ENCODE measurements at places on chromosomes 5 and 9.

DNA sequence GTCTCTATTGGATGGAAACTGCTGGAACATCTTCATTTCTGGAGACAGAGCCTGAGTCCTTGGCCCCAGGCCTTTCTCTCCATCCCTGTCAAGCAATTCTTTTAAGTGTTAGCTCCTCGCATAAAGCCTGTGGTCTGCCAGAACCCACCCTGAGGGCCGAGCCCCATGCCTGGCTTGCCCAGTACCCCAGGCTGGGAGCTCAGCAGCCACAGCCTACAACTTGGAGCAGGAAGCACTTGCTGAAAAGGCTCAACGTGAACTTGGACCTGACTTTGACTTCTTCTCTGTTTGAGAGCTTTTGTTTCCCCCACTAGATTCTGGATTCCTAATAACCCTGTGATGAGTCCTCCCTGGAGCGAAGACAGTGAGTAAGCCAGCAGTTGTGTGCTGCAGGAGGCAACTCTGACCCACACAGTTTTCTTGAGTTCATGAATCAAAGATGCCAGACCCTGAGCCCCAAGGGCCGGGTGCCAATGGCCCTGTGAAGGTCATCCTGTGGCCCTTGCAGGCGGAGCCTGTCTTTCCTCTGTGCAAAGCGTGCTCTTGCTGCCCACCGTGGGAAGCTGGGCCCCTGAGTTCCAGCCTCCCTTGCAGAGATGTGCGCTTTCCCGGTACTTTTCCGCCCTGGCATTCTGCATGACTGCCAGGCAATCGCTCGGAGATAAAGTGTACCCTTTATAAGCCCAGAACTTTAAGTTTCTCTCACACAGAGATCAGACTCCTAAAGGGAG is 64.3 kb upstream of the RUFY1 start:
- DNase-seq: no peak

DNA sequence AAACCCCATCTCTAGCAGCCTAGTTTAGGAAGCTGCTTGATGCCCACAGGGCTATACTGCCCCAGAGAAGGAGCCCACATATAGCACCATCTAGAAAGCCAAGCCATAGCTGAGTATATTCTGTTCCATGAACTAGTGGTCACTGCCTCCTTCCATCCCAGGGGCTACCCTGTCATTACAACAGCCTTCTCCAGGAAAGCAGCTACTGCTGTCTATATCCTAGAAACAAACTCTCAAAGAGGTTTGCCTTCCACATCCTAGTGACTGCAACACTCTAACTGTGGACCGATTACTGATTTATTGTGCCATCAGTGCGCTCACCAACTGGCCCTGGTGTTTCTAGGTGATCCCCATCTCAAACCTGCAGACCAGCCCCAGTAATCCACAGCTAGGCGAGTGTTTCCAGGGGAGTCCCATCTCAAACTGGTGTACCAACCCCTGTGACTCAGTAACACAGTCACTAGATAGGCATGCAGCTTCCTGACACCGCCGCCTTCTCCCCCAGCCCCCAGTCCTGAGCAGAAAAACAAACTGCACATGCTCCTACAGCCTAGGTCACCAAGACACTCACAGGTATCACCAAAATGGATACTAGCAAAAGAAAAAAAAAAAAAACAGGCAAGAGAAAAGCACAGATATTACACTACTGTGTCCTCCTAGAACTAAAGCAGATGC is 14.8 kb downstream of the SPTLC1 start:
- no peak for DNase-seq

- DNase-seq: no peak
Measured at GRCh38 chr5:78701795-78702410, 53.3 kb upstream of the LHFPL2 start.

DNA sequence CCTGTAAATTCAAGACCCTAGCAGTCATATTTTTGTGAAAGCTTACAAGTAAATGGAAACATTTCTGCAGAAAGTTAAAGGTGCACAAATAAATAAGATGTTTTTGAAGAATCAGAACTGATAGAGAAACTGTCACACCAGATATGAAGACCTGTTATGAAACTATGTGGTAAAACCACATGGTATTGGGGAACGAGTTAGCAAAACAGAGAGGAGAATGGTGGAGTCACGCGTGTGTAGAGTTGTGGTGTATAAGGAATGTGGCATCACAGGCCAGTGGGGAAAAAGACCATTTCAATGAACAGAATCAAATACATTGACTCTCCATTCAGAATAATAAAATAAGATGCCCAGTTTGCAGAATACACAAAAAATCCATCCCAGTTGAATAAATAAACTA is 477.2 kb downstream of the ICE1 start:
- no peak for DNase-seq

DNA sequence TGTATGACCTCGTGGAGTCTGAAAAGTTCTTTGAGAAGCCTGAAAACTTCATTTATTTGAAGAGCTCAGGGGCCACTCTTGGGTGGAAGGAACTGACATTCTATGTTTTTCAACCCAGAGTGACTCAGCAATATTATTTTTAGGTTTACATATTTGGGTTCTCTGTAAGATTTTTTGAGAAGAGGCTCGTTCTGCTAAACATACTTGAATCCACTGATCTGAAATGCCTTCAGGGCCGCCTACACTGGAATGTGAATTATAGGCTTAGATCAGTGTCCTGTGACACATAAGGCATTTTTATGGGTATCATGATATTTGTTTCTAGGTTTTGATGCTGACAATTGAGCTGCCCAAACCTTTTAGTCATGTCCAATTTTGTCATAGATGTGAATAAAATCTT is 86.2 kb downstream of the PSAT1 start:
- peak; percentile 40 for DNase-seq

- no peak for DNase-seq
Measured at GRCh38 chr5:169280286-169280685, 20.7 kb downstream of the SLIT3 start.

- no peak for DNase-seq
Measured at GRCh38 chr9:136386018-136386417, 12.5 kb upstream of the CARD9 start.

- no peak for DNase-seq
Measured at GRCh38 chr5:58259685-58260152, 200.2 kb downstream of the PLK2 start.

- no peak for DNase-seq
Measured at GRCh38 chr9:76463211-76463610, 4.2 kb downstream of the GCNT1 start.

GRCh38 chr5:32298059-32298415 is 14.7 kb downstream of the MTMR12 start:
- DNase-seq: no peak

- no peak for DNase-seq
Measured at GRCh38 chr9:95509851-95510708, 6.7 kb downstream of the PTCH1 start.

DNA sequence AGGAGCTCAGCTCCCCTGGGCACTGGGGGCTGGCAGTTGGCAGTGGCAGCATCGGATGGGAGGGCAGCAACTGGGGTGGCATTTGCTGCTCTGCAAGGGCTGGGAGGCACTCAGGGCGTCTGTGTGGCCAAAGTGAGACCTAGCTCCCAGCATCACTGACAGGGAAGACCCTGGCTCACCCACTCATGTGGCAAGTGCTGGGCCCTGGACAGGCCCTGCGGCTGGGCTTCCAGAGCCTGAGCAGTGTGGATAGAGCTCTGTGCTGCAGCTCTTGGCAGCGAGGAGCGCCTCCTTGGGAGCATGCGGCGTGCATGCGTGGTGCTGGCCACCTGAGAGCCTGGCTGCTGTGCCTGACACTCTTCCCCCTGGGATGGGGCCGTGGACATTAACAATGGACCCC is 10.2 kb downstream of the CEP72 start:
- no peak for DNase-seq

DNA sequence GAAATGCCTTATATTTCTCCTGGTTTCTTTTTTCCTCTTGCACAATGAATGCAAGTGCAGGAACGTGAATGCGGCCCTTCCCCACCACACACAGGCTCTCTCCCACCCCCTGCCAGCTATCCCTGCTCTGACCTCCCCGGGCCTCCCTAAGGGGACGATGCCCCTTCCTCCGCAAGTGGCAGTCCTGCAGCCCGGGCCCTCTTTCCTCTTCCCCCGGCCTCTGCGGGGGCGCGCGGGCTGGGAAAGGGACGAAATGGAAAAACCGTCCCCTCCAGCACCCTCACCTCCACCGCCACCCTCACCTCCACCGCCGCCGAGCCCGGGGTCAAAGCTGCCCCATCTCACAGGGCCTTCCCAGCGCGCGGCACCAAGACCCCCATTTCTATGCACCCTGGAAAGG is 44.7 kb downstream of the GAS1 start:
- DNase-seq: no peak

DNA sequence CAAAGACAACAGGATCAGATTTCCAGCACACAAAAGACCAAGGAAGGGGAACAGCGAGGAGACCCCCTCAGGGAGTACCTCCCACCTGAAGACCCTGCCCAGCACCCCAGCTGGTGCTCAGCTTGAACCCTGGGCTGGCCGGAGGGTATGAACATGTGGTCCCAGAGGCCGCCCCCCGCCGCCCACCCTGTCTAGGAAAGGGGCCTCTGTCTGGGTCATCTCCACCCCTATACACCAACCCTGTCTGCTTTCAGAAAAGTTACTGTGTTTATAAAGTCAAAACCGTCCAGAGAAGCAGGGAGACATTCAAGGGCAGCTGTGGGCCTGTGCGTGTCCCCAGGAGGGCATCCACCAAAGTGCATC is 72.2 kb downstream of the ADAMTS2 start:
- no peak for DNase-seq

DNA sequence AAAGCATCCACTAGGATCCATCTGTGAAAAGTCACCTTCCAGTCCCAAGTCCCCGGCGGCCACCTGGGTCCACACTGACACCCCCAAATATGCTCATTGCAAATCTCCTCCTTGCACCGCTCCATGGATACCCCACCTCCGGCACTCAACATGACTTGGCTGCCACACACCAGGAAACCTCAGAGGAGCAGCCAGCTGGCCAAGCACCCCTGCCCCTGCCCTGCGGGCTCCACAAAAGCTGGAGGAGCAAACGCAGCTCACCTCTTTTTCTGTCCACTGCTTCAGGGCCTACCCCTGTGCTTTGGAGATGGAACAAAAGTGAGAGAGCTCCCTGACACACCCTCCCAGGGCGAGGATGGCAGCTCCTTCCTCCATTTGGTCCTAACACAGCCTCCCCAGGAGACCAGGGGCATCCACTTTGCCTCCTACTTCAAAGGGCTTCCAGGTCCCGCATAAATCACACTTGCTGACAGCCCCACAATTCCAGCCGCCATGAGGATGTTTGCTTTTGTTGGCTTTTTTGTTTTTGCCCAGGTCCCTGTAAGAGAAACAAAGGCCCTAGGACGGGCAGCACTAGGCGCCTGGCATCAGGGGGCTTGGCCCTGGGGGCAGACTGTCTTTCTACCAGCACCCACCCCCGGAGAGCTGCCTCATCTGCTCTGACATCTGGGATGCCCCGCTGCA is 14.8 kb downstream of the ROR2 start:
- no peak for DNase-seq

DNA sequence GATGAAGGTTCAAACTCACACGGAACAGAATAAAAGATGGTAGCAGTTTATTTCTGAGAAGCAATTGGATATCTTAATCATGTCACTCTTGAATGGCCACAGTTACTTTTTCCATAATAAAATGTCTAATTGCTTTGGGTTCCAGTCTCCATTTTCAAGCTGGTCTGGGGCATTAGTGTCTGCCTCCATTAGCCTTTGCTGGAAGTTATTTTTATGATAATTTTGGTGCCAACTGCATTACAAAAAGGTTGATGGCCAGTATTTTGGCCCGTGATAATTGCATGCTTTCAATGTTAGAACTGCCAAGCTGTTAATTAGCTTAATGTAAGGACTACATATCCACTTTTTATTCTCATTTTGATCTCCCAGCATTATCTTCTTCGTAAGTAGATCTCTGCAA is 165.9 kb downstream of the SMC2 start:
- no peak for DNase-seq

DNA sequence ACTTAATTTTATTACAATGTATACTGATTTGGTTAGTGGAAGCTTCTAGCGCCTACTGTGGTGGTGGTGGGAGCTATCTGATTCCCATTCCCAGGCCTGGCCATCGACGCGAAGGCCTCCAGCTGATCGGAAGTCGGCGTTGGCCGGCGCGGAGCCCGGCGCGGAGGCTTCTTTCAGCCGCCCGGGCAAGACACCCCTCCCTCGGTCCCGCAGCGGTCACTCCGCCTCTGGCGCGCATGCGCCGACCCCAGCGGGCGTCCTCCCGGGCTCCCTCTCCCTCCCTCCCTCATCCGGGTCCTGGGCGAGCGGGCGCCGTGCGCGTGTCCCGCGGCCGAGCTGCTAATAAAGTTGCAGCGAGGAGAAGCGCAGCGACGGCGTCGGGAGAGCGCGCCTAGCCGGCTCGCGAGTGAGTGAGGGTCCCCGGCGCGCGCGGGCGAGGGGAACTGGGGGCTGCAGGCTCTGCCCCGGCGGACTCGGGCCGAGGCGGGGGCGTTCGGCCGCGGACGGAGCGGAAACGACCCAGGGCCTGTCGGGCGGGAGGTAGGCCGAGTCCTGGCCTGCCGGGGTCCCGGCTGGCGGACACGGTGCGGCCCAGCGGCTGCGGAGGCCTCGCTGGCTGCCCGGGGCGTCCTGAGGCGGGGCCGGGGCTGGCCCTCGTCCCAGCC is at the start of gene SMAD5:
Gene SMAD5 (plus strand): TSS at position 289 of the 665 bp plus-strand sequence. CDS start 20,916 bp downstream, outside the sequence.
- peak; percentile 89 for DNase-seq

DNA sequence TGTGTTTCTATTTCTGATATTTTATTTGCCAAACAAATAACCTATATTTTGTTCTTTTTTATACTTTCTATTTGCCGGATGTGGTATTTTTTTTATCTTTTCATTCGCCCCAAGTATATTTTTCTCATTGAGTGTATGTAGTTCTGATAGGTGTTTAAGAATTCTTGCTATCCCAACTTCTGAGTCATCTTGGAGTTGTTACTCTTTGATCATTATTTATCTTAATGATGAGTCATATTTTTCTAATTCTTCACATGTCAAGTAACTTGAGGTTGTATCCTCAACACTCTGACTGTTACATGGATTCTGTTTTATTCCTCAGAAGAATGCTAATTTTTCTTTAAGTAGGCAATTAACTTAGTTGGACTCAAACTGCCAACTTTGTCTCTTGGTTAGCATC is 498.1 kb downstream of the TLE1 start:
- DNase-seq: no peak

- peak; percentile 56 for DNase-seq
Measured at GRCh38 chr5:66171349-66172344, 27.5 kb downstream of the SREK1 start.
